ENCODE measurements at places on chromosomes 7 and 10.

GRCh38 chr10:27041196-27041595 lies 59.1 kb downstream of the ANKRD26 start:
- DNase-seq: no peak

GRCh38 chr7:52406808-52407207 lies 628.6 kb upstream of the POM121L12 start:
- no peak for DNase-seq

GRCh38 chr10:60459701-60460457 lies 70.2 kb upstream of the ANK3 start:
- DNase-seq: no peak

DNA sequence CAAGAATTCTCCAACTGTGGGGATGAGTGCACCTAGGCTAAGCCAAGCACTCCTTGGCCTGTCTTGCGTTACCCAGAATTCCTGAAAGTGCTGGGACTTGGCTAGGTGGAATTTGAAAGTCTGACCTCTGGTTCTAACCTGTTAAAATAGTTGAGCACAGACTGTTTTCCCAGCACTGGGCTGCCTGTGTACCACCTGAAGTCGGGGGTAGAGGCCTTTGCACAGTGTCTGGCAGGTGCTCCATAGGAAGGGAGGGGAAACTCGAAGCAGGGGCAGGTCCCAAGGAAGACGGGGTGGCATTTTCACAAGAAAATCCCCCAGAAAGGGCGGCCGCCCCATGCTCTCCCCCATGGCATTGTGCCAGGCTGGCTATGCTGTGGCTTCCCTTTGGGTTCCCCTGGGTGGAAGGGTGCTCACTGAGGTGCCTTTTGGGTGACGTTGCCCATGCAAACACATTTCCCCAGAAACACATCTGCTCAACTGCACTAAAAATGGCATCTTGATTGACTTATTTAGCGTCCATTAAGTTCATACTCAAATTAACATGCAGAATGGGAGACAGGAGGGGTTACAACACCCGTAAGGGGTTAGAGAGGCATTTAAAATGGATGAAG lies 62.9 kb downstream of the SYPL1 start:
- no peak for DNase-seq

DNA sequence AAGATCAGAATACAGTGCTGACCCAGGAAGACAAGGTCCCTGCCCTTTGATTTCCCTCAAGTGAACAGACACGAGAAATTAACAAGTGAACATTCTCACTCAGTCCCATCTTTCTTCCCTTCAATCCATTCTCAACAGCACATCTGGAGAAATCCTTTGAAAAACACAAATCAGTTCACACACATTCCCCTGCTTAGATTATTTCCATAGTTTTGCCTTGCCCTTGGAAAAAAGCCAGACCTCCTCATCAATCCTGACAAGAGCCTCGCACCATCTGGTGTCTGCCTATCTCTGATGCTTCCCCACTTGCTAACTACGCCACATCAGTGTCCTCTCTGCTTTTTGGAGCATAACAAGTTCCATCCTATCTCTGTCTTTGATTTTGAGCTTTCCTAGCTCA lies 94.4 kb upstream of the KIAA1217 start:
- DNase-seq: no peak

- no peak for DNase-seq
Observed at GRCh38 chr10:69965919-69966662, 86.6 kb upstream of the MACROH2A2 start.

GRCh38 chr7:151776446-151776845 lies 100.5 kb downstream of the PRKAG2 start:
- DNase-seq: no peak

- DNase-seq: no peak
Observed at GRCh38 chr10:86715156-86715795, 41.1 kb upstream of the BMPR1A start.

DNA sequence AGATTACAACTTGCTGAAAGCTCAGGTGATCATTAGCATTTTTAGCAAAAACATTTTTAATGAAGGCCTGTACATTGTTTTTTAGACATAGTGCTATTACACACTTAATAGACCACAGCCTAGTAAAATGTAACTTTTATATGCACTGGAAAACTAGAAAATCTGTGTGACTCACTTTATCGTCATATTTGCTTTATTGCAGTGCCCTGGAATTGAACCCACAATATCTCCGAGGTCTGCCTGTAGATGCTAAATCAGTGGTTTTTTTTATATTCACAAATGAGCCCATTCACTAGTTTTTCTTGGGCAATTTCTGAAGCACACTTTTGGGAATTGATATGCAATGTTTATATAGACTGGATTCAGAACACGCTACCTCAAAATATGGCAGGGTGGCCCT lies 105.1 kb downstream of the PTPRN2 start:
- DNase-seq: no peak

DNA sequence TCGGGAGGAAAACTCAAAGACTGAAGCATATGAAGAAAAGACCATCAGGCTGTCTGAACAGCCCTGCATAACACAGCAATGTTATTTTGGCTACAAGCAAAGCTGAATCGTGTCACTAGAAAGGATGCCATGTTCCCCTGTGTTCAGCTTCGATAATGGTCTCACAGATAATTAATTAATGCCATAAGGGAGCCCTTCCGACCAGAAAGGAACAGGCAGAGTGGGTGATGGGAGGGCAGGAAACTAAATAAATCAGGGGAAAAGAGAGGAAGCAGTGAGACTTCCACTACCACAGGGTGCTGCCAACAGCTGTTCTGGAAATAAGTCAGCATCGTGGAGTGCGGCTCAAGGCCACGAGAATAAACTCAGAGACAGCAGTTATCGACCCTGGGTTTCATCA lies 3.2 kb downstream of the PTPRN2 start:
- DNase-seq: no peak

DNA sequence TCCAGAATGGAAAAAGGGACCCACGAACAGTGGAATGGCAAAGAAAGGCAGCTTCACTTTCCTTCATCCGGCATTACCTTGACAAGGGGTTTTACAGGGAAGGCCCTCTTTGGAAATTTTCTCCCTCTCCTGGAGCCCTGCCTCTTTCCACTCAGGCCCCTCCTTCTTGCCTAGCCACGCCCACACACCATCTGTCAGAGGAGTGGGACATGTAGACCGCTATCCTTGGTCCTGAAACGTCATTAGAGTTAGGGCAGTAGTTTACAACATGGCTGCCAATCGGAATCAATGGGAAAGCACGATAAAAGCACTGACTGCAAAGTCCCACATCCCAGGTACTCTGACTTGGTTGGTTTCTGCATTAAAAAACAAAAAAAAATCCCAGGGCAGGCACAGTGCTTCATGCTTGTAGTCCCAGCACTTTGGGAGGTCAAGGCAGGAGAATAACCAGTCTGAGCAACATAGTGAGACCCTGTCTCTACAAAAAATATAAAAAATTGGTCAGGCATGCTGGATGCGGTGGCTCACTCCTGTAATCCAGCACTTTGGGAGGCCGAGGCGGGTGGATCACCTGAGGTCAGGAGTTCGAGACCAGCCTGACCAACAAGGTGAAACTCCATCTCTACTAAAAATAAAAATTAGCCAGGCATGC lies 96.4 kb downstream of the MARCHF5 start:
- no peak for DNase-seq

GRCh38 chr10:12187321-12187905 lies 8.3 kb downstream of the NUDT5 start:
- no peak for DNase-seq

- DNase-seq: no peak
Observed at GRCh38 chr10:45452743-45453452, 78.9 kb downstream of the ALOX5 start.

DNA sequence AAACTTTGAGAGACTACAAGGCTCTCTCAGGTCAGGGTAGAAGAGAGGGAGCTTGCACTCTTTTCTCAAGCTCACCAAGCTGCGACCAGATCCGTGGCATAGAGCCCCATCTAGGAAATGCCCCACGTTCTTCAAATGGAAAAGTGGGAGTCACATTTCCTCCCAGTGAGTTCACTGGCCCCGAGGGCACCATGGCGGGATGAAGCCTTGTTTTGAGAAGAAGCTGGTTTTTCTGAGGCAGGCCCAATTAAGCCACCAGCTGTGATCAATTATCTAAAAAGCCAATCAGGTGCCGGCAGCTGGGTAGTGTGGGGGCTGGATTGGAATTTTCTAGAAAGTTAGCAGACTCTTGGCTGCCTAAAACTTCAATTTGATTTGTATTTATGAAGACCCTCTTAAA lies 101.4 kb downstream of the ZNF365 start:
- no peak for DNase-seq

GRCh38 chr7:4017785-4018184 lies 664.3 kb upstream of the FOXK1 start:
- DNase-seq: no peak

DNA sequence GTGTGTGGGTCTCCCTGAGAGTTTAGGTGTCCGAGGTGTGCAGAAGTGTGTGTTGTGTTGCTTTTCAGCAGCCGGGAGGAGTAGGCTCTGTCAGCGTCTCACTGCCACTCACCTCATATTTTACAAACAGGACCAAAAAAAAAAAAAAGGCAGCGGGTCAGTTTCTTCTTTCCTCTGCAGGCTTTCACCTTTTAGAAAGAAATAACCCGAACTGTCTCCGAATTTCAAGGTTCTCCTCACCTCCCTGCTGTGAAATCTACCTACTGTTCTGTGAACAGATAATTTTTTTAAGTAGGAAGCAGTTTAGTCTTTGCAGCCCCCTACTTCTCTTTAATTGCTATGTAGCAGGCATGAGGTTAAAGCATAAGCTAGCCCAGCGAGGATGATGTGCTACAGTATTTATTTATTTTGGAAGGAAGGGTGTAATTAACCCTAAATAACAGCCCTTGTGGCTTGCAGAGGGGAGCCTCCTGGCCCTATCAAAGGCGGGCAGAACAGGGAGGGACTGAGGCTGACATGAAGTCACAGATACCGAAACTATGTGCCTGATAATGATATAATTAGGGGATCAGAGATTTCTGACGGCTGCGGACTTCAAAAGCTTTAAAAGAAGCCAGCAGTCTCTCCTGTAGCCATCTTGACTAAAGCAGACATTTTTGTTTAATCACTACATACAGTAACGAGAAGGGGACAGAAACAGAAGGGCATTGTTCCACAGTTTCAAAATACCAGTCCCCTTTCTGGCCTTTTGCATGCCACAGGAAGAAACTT lies 1.6 kb downstream of the BAMBI start:
- DNase-seq: no peak

- DNase-seq: no peak
Observed at GRCh38 chr10:111267673-111268072, 190.8 kb downstream of the ADRA2A start.

DNA sequence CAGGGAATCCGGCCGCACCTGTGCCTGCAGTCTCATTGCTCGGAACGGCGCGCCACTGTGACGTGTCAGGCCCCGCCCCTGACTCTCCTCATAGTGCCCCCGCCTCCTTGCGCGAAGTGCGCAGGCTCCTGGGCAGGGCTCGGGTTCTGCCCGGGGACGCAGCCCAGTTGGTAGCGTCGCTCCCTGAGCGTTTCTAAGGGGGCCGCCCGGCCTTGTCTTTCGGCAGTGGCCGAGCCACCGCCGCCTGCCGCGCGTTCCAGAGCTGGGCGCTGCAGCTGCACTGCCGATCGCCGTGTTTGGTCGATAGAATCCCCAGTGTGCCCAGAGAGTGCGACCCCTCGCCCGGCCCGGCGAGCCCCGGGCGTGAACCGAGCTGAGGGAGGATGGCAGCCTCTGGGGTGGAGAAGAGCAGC lies at the start of gene KLHL7:
KLHL7 (plus strand) TSS at position 142 of the 413 bp plus-strand sequence; CDS start at position 384, 242 bp downstream.
- DNase-seq: peak; percentile 95

DNA sequence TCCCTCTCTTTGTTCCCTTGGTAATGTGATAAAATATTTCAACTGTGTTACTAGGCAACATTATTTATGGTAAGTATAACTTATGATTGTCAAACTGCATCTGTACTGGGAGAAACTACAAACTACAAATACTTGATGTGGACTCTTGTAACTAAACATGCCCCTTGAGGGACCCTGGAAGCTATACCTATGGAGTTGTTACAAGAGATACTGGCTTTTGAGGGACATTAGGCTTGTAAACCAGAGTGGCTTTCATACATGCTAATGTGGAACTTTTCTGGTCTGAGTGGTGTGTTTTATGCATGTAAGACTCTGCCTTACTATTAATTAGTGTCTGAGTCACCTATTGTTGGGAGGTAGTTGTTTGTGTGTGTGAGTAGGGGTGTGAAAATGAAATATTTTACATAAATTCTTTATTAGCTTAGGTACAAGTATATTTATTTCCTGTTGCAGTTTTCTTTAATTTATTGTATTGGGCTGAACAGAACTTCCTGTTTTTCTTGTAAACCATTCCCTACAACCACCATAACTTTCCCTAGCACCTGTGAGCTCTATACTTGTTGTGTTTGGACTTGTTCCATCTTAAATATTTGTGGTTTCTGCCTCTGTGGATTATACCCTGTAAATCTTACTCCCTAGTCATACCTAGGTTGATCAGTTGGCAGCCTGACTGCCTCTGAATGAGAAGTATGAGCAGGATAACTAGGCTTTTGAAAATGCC lies 49.8 kb downstream of the STK31 start:
- DNase-seq: no peak

GRCh38 chr10:69323622-69324021 lies 45.3 kb downstream of the HK1 start:
- DNase-seq: no peak

- DNase-seq: no peak
Observed at GRCh38 chr10:132960631-132961419, 18.5 kb upstream of the CFAP46 start.

DNA sequence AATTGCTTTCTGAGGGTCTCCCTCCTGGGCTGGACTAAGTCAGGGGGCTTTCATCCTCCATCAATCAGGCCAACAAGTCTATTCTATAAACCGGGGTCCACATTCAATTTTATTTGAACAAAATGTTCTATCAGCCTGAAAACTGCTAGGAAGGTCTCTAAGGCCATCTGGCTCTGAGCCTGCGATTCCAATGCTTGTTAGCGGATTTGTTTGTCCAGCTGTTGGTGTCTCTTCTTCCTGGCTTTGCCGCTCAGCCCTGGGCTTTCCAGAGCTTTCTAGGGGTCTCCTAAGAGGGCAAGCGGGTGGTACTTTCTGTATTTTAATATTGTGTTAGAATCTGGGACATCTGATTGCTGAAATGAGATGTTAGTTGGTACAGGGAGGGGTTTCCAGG lies 136.7 kb downstream of the VIPR2 start:
- DNase-seq: no peak

DNA sequence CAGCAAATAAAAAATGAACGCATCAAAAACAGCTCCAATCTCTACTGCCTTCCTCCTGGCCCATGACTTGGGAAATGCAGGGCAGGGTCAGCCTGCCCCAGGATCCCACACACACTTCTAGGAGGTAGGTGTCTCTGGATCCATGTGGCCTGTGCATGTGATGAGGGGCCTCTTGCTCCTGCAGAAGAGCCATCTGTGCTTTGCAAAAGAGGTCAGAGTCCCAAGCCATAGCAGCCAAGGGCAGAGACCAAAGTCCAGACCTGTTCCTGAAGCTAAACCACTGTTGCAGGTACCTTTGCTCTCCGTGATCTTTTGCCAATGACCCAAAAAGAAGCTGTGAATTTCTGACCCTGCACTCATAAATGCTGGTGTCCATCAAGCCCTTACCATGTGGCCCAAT lies 57.1 kb downstream of the KCNMA1 start:
- DNase-seq: no peak

All from activated T-helper 9 cell treated with anti-CD3 and anti-CD28 coated beads, Interleukin-2, amount 50 U/mL, for 16 hours (primary cell).